ENCODE measurements at places on chromosomes 6 and 20. TPM values are rescaled to one million over a fixed set of nuclear protein-coding genes. Genes with fewer than 3 reads are reported as not detected.

WFDC12 gene
- not detected for polyA plus RNA-seq

DNA sequence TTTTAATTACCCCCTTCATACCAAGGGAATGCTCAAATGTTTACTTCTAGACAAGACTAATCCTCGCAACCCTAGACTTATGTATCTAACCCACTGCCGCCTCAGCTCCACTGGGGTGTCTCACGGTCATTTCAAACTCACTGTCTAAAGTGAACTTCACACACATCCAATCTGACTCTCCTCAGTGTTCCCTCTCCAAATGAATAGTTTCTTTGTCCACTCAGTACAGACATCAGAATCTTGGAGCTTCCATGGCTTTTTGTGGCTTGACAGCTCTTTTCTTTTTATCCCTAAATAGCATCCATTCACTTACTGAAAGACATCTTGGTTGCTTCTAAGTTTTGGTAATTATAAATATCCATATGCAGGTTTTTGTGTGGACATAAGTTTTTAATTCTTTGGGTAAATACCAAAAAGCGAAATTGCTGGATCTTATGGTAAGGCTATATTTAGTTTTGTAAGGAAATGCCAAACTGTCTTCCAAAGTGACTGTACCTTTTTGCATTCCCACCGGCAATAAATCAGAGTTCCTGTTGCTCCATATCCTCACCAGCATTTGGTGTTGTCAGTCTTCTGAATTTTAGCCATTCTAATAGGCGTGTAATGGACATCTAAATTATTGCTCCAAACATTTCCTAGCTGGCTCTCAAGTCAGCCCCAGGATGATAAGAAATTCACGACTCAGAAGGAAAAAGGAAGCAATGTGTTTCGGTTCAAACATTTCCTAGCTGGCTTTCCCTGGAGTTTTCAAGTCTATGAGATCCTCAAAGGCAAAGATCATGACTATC lies 73.1 kb downstream of the DNAAF9 start:
- no peak for DNase-seq

SH3BGRL2 gene
- polyA plus RNA-seq = 30.5 TPM

GRCh38 chr6:145199961-145200360 lies 535.4 kb downstream of the EPM2A start:
- DNase-seq = no peak

DNA sequence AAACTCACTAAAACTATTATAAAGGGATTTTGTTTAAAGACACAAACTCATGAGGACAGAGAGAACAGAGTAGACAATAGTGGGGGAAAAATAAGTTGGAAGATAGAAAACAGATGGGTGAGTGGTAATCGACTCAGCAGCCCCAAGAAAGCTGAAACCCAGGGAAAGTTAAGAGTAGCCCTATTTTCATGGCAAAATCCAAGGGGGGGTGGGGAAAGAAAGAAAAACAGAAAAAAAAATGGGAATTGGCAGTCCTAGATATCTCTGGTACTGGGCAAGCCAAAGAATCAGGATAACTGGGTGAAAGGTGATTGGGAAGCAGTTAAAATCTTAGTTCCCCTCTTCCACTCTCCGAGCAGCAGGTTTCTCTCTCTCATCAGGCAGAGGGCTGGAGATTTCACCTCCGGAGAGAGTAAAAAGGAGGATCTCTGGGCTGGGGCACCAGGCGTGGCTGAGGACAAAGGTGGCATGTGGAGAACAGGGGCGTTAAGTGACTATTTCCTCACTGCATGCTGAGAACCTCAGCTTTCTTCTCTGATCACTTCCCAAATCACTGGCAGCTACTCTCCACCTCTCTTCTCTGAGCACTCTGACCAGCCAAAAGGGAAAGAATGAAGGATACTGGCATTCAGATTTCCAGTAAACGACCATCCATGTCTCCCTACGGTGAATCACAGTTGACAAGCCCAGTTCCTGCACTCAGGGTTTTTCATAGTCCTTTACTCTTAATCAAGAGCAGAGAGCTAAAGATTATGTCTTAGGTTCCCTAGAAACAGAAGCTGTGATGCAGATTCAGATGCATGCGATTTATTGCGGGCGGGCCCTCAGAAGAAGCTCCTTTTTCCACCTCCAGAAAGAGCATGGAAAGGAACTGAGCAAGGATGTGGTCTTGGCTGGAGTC lies 7.3 kb upstream of the RNF24 start:
- DNase-seq = no peak

GRCh38 chr6:31572041-31572911 lies at the start of gene LTA:
Gene LTA, plus strand, starts transcription at chr6:31572289. Its CDS starts 454 bp downstream, at chr6:31572743.
- DNase-seq = no peak

DNA sequence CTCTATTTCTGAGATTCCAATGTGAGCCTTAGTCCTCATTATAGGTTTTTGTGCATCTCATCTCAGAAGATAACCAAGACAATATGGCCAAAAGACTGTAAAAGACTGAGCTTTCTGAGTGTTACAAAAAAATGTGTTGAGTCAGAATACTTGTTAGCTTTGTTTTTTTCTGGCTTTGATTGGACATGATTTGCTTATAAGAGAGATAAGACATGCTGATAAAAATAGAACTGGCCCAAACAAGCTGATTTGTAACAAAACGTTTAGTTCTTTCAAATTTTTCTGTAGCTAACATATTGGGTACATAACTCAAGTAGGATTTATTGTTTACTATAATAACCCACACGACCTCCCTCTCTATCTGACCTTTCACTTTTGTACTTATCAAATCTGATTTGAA lies 32.9 kb downstream of the FILIP1 start:
- no peak for DNase-seq

GRCh38 chr6:70860045-70860444 lies 96.8 kb downstream of the B3GAT2 start:
- no peak for DNase-seq

DNA sequence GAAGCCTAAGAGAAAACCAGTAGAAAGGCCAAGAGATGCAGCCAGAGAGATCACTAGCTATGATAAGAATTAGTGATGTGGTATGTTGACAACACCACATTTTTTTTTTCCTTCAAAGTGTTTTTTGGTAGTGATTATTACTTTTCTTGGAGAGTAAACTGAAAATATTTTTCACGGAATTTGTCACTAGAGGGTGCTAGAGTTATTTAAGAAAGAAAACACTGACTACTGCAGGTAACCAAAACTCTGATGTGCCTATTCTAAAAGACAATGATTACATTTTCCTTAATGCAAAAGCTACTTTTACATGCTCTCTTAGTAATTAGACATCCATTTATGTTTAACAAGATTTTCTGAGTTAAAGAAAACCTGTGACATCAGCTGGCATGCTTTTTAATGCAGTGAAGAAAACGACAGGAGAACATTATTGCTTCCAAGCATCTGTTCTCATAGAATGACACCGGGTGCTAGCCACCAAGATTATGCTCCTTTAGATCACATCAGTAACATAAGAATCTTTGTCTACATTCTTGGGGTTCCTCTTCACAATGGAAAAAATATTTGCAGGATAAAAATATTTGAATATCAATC lies 28.8 kb downstream of the RWDD2A start:
- no peak for DNase-seq

GRCh38 chr6:158911746-158912480 lies 88.1 kb downstream of the RSPH3 start:
- DNase-seq = no peak

Data from renal cortex interstitium (tissue), 15 donors.